HCT116 (cell line): ENCODE measurements at places on chromosomes 5 and 9.

GRCh38 chr5:9713356-9713755, 83.2 kb upstream of the TAS2R1 start:
- DNase-seq: no peak

- DNase-seq: no peak
Observed at GRCh38 chr9:110828264-110828663, 159.7 kb downstream of the MUSK start.

DNA sequence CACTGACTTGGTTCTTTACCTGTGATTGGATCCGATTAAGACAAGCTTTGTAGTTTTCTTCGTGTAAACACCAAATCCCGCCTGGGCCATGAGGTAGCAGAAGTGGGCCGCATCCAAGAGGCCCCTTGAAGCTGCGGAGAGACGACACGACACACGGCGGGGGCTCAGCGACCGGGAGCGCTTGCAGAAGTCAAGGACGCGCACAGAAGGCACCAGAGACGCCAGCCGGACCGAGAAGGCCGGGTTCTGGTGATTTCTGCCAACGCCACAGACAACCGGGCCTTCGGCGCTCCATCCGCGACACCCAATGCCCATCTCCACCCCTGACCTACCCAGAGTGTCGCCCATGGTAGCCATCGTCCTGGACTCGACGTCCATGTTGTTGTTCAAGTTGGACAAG, 19.8 kb upstream of the INPP5E start:
- DNase-seq: no peak

DNA sequence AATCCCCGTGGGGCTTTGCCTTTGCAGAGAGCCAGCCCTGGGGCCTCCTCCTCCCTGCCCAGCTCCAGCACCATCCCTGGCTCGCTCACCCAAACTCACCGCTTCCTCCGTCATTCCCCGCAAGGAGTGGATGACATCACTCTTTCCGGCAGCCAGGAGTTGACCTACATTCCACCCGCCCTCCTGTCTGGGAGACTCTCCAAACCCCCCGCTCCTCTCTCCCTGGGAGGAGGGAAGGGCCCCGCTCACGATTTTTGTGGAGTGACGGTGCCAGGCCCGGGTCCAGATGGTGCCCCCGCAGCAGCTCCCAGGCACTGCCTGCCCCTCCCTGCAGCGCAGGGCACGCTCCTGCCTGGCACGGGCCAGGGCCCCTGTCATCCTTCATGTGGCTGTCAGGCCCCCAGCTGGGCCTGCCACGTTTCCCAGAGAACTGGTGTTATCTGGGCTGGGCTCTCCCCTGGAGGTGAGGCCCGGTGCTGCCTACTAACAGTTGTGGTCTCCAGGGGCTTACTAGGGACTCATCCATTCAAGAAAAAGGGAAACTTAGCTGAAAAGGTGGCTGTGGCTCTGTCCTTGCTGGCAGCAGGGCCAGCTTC, 52.3 kb downstream of the NTNG2 start:
- peak; percentile 22 for DNase-seq

- DNase-seq: no peak
Observed at GRCh38 chr5:143194206-143194605, 209.3 kb downstream of the NR3C1 start.

DNA sequence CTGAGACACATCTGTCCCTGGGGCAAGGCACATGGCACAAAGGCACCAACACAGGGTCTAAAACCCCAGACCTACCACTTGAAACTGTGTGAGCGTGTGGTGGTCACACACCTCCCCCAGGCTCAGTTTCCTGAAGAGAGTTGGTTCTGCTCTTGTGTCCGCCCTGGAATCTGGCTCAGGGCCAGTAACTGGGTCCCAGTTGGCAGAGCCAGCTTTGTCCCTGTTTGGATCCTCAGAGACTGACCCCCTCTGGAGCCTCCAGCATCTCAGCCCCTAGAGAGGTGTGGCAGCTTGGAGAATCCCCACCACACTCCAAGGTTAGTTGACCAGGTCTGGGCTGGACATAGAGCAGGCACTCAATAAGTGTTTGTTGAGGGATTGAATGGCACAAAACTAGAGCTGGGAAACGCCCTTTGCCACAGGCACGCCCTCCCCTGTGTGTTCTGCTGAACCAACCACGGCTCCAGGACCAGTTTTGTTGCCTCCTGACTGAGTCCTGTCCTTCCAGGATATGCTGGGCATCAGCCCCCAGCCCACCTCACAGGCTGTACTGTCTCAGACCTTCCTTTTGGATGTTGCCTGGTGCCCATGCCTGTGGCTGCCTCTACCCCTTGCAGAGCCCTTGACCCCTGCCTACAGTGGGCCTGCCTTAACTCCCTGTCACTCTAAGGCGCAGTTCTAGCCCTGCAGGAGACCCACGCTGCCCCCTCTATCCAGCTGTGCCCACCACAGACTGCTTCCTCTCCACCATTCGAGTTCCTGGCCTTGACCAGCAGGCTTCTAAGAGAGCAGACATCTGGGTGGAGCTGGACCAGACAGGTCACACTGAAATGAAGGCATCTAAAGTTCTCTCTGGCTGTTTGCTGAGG, 3.8 kb upstream of the PDLIM4 start:
- no peak for DNase-seq

- no peak for DNase-seq
Observed at GRCh38 chr5:81235287-81236072, 2.4 kb downstream of the CKMT2 start.

GRCh38 chr5:59745415-59745863, 148.1 kb downstream of the PDE4D start:
- DNase-seq: no peak

DNA sequence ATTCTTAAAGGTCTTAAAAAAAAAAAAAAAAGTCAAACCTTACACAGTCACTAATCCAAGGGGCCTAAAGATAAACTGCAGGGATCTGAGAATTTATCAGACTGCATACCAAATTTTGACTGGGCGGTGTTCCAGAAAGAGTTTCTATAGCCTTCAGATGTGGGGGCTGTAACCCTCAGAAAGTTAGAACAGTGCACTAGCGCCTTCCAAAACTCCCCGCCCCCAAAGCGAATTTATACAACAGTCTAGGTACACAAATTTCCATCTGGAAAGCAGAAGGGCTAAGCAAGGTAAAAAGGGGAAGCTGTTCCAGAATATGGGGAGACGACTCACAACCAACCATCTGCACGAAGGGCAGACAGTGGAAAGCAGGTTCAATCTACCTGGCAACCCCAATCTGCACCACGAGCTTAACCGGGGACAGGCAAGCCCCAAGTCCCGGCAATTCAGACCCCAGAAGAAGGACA, 813 bp downstream of the ERMP1 start:
- no peak for DNase-seq

DNA sequence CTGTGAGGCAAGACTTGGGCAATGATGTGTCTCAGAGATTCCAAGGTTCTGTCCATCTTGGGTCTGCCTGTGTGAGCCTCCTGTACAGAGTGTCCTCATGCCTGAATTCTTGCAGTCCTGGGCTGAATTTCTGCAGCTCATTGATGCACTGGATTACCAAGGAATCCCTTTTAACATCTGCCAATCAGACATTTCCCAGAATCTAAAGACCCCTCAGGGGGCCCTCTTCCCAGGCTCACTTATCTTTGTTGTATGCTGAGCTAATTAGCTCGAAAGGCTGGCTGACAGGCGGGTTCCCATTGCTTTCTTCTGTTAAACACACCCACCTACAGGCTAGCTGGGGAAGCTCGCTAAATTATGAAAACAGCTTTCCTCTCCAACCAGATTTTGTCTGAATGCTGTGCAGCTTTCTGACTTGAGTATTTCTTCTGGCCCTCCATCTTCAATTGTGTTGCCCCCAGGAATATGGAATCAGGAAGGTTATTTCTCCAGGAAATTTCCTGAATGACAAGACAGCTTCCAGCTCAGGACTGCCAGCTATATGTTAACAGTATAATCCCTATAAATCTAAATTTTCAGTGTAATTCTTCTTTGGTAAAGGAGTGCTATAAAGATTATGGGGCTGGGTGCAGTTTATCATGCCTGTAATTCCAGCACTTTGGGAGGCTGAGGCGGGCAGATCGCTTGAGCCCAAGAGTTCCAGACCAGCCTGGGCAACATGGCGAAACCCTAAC, at the start of gene LIX1:
Gene LIX1, minus strand, starts transcription at position 91 of the 734 bp plus-strand sequence. Its CDS starts 35 bp downstream, at position 56.
- no peak for DNase-seq

DNA sequence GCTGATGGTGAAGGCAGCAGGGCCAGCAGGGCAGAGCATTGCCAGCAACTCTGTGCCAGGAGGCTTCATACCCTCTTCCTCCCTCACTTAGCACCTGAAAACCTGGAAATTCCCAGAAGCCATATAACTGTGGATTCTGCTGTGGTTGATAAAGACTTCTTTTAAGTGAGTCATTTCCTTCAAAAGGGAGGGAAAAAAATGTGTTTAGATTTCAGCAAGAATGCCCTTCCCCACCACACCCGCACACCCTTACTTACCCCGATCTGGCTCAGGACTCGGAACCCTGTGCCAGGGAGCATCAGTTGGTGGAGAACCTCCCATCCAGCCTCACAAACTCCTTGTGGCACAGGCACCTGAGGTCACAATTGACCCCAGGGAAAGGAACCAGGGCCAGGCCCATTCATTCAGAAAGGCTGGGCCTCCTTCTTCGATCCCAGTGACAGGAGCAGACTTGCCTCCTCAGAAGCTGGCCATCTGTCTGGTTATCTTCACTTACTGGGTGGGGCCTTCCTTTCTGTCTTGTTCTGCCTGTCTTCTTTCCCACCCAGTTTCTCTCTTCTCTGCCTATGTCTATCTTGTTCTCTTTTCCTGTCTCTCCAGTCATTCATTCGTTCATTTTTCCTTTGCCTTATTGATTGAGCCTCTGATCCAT, 62.6 kb downstream of the PLAC8L1 start:
- peak; percentile 27 for DNase-seq

GRCh38 chr9:94213511-94214124, 45.5 kb upstream of the ZNF169 start:
- peak; percentile 71 for DNase-seq

GRCh38 chr5:139698490-139699146, 50.5 kb downstream of the CXXC5 start:
- DNase-seq: no peak

- DNase-seq: no peak
Observed at GRCh38 chr9:131656356-131657036, 83.4 kb downstream of the RAPGEF1 start.

DNA sequence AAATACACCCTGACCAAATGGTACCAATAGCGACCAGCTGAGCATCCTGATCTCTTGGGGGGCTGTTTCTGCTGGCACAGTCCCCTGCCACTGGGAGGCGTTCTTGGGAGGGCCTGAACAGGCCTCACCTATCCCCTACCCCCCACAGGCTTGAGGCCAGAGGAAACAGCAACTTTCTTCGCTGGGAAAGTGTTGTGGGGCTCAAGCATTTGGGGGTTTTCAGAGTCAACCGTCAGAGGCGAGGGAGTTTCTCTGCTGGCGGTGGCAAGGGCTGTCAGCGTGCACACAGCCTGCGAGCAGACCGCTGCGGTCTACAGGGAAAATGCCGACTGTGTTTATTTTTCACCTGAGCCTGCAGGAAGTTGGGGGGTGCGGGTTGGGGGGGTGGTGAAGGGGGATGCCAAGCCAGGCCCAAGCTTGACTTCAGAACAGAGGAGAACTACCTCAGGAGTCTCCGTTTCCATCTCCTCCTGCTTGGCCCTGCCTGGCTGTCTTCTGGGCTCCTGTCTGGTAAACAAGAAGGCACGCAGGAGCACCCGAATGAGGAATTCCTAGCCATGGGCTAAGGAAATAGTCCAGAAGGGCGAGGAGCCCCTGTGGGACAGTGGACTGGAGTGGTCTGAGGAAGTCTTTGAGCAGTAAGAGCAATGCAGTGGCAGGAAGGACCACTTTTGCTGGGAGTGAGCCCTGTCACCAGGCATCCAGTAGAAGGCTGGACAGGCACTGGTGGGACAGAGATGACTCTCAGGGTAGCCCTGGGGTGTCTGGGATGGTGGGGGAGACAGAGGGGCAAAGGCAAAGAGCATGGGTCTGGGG, 18.1 kb downstream of the TCF7 start:
- DNase-seq: no peak

GRCh38 chr9:98869078-98869745, 61.7 kb downstream of the GALNT12 start:
- no peak for DNase-seq

DNA sequence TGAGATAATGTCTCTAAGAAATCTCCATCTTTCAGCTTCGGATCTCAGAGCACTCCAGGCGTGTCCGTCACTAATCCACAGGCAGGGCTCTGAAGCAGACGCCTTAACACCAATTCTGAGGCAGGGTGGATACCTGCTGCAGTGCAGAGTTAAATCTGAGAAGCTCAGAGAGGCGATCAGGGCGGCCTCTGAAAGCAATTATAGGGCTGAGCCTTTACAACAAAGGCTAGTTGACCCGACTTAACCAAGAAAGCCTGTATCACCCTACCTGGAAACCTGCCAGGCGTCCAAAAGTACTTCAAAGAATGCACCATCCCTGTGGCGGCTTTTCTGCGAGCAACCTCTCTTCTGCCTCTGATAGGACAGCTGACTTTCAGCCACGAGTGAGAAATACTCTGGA, 134.8 kb upstream of the MSX2 start:
- no peak for DNase-seq

- no peak for DNase-seq
Observed at GRCh38 chr5:117859176-117859575, 1129.2 kb downstream of the DTWD2 start.

DNA sequence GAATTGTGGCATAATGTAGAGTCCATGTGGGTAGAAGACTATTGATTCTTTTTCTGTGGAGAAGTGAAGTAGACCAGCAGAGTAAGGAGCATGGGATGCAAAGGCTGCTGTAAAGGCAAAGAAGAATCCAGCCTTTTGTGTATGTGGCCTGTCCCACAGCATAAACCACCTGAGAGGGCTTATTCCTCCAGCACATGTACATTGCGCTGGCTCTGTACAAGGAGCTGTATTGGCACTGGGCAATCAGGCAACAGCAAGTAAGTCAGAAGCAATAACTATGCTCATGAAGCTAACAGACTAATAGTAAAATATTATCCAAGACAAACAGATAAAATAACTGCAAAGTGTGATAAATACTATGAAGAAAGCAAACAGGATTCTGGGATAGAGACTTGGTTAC, 86.2 kb downstream of the LURAP1L start:
- DNase-seq: no peak

DNA sequence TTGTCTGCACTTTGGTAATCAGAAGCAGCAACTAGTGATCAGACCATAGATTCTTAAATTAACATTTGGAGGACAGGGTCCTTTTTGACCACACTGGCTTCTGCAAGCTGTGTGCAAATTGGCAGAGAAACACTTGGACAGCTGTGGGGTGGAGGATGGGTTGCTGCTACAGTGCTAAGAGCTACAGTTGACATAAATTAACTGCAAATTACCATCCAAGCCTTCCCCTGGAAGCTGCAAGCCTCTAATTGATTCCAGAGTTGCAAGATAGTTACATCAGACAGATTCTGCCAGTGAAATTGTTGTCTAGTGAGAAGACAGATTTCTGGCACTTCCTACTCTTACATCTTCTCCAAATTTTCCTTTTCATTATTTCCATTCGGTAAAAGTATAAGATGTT, 517.7 kb downstream of the DIRAS2 start:
- DNase-seq: no peak

DNA sequence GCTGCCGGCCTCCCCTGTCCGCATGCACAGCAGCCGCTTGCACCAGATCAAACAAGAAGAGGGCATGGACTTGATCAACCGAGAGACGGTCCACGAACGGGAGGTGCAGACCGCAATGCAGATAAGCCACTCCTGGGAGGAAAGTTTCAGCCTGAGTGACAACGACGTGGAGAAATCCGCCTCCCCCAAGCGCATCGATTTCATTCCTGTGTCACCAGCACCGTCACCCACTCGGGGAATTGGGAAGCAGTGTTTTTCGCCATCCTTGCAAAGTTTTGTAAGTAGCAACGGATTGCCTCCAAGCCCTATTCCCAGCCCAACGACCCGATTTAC, 75.3 kb downstream of the PIP5K1B start:
- no peak for DNase-seq

- DNase-seq: no peak
Observed at GRCh38 chr5:130836729-130837649, 328.1 kb downstream of the HINT1 start.

- DNase-seq: no peak
Observed at GRCh38 chr9:94757158-94757557, 30.7 kb downstream of the AOPEP start.
